ENCODE measurements at places on chromosomes 4 and X.

- DNase-seq = no peak
These were observed 35.1 kb upstream of the TAPT1 start for GRCh38 chr4:16261313-16261878.

DNA sequence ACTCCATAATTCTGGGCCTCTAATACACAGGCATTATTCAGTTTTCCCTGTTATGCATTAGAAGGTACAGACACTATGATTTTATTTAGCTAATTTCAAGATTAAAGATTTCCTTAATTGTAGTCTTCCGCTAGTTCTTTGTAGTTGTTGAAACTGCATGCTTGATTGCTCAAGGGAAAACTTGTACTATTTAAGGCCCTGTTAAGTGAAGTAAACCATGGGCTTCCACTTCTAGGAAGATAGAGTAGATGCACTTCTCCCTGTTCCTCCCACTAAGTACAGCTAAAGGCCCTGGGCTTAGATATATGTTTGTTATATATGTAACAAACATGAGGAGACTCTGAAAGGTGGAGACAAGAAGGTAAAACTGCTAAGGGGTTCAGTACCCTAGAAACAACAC is 215.8 kb upstream of the LEF1 start:
- DNase-seq = no peak

GRCh38 chrX:39361736-39362135 is 560.5 kb downstream of the MID1IP1 start:
- DNase-seq = no peak

DNA sequence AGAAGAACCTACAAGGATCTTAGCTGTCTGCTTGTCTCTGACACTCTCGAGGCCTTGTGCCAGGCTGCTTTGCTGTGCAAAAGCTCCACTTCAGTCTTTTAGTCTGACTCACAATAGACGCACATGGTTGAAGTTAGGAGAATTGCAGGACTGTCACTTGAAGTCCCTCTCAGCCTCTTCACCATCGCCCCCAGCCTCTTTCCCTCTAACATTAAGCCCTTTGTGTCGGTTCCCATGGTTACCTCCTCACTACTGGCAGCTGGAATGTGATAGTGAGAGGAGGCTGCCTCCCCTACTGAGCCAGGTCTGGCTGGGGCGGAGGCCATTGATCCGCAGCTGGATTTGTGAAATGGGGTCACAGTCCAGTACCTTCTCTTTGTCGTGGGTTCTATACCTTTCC is 201.8 kb downstream of the SOWAHB start:
- no peak for DNase-seq

DNA sequence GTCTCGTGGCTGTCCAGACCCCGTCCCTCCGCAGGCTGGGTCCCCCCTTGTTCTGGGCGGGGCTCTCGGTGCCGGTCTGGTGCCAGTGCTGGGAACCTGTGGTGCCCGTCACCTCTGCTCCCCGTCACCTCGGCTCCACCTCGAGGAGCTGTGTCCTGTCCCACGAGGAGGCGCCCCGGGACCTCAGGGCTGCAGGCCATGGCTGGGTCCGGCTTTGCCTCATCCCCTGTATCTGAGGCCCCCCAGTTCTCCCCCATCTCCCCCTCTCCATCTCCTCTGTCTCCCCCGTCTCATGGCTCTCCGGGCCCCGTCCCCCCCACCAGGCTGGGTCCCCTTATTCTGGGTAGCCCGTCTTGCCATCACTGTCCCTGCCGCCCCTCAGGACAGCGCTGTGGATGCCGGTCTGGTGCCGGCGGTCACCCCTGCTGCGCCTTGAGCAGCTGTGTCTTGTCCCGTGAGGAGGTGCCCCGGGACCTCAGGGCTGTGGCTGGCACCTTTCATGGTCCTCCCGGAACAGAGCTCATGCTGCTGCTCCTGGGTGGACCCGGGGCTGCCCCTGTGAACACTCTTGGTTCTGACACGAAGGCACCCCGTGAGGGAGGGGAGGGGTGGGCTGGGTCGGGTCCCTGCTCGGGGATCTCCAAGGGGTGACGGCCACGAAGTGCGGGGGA is 13.4 kb upstream of the GTPBP6 start:
- no peak for DNase-seq

DNA sequence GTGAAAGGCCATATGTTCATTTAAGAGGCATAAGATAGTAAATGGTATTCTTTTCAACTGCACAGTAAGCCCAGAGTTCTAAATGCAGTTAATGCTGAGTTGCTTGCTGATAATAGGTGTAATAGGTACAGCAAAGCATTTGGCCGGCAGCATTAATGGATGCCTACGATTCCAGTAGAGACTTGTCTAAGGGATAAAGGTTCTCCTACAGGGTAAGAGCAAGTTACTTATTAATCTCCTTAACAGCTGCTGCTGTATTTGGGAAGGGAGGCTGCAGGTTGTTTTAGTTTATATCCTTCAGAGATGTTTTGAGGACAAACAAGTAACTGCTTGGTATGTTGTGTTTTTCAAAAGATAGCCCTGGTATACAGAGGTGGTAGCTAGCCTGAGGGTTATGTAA is 16.8 kb downstream of the TSPAN7 start:
- DNase-seq = no peak

DNA sequence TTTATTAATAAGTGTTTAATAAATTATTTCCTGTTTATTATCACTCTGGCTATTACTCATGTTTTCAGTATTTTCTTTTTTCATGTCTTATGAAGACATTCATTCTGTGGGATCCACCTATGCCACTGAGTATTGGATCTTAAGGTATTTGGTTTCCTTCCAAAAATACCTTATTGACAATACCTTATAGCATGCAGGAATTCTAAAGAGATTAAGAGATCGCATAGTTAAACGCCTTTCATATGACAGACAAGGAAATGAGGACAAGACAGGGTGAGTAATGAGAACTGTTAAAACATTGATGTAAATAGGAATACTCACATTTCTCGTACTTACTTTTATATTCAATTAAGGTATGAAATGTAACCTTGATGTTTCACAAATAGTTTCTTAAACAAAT is 38.2 kb upstream of the TMPRSS11B start:
- no peak for DNase-seq

DNA sequence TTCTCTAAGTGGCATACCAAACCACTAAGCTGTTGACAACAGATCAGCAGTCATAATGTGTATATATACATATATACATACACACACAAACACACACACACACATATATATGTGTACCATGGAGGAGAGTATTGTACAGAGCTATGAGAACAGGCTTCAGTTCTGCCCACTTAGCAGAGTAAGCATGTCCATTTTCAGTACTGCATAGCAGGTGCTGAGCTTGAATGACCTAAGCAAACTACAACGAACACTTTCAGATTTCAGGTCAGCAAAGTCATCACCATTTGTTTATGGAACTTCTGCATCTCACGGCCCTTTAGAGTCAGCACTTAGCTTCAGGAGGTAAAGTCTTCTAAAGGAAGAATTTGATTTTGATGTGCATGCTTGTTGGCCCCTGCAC is 735.8 kb upstream of the ATOH1 start:
- no peak for DNase-seq

Data from NCI-H1930 (cell line).